ENCODE measurements at places on chromosomes 1 and 21. TPM values are rescaled to one million over a fixed set of nuclear protein-coding genes. Genes with fewer than 3 reads are reported as not detected.

Gene LIPI
- total RNA-seq: not detected

Gene DNALI1
- total RNA-seq: 0.34 TPM

Gene PGBD2
- 4.4 TPM for total RNA-seq

Gene TCHHL1
- total RNA-seq: not detected

Gene MARK1
- total RNA-seq: 0.69 TPM
